T-helper 2 cell treated with Interferon-gamma antibody and Interleukin-4, amounts not matched to agents 100 ng/mL and 5 ng/mL, for 36 hours (primary cell): ENCODE measurements at places on chromosomes 12 and 14. TPM values are rescaled to one million over a fixed set of nuclear protein-coding genes. Genes with fewer than 3 reads are reported as not detected.

Gene PTPRQ
- not detected in 2 replicates for total RNA-seq

Gene PTPRB
- total RNA-seq: not detected in 2 replicates

Gene SMIM41
- not detected in 2 replicates for total RNA-seq

Gene PPP1R1A
- total RNA-seq: not detected in 2 replicates

Gene FAM186B
- total RNA-seq: 0.16 TPM in 1 of 2 replicates, not detected in the other

Gene KCNH3
- 0.82 and 1.2 TPM in 2 replicates for total RNA-seq

Gene SLC41A2
- 1.6 and 2.6 TPM in 2 replicates for total RNA-seq

Gene ARMH4
- total RNA-seq: not detected in 2 replicates

Gene CCND2
- total RNA-seq: 787 and 790 TPM in 2 replicates

Gene CD27
- total RNA-seq: 59.0 and 60.3 TPM in 2 replicates

Gene LRRIQ1
- not detected in 2 replicates for total RNA-seq

Gene MMP19
- 0.05 TPM in 1 of 2 replicates, not detected in the other for total RNA-seq

Gene TAS2R42
- not detected in 2 replicates for total RNA-seq

Gene SLC38A4
- not detected in 2 replicates for total RNA-seq

Gene CAPZA3
- total RNA-seq: not detected in 2 replicates

Gene ISCU
- 44.1 and 45.1 TPM in 2 replicates for total RNA-seq

Gene LRCOL1
- not detected in 2 replicates for total RNA-seq

Gene SPX
- total RNA-seq: 0.52 and 1.1 TPM in 2 replicates

Gene LIN7A
- 0.11 and 0.18 TPM in 2 replicates for total RNA-seq

Gene WIF1
- total RNA-seq: not detected in 2 replicates

Gene MANSC4
- total RNA-seq: not detected in 2 replicates

Gene CD69
- 83.7 and 86.5 TPM in 2 replicates for total RNA-seq

Gene FOXM1
- 110 and 118 TPM in 2 replicates for total RNA-seq

Gene SRRM4
- total RNA-seq: not detected in 2 replicates

Gene MYF5
- total RNA-seq: not detected in 2 replicates

Gene TBPL2
- total RNA-seq: not detected in 2 replicates

Gene CNTN1
- total RNA-seq: not detected in 2 replicates

Gene MAP4K5
- total RNA-seq: 21.4 and 22.1 TPM in 2 replicates

Gene MCRS1
- 90.8 and 91.2 TPM in 2 replicates for total RNA-seq

Gene RHEBL1
- 5.4 and 6.5 TPM in 2 replicates for total RNA-seq

Gene MMP17
- total RNA-seq: 0.23 TPM in 1 of 2 replicates, not detected in the other

Gene CIT
- 85.6 and 86.3 TPM in 2 replicates for total RNA-seq

Gene KRT3
- not detected in 2 replicates for total RNA-seq

Gene FOXN4
- total RNA-seq: not detected in 2 replicates

Gene FAM90A1
- total RNA-seq: 0.09 and 0.36 TPM in 2 replicates

Gene DCTN2
- 85.7 and 88.4 TPM in 2 replicates for total RNA-seq

Gene TMEM132C
- not detected in 2 replicates for total RNA-seq

Gene AGAP2
- total RNA-seq: 57.1 and 59.4 TPM in 2 replicates
